Fibroblast of mammary gland (primary cell): ENCODE measurements at places on chromosomes 2 and 18.

- peak; percentile 57 for DNase-seq
These were observed 67.5 kb upstream of the FN1 start for GRCh38 chr2:215503381-215503780.

DNA sequence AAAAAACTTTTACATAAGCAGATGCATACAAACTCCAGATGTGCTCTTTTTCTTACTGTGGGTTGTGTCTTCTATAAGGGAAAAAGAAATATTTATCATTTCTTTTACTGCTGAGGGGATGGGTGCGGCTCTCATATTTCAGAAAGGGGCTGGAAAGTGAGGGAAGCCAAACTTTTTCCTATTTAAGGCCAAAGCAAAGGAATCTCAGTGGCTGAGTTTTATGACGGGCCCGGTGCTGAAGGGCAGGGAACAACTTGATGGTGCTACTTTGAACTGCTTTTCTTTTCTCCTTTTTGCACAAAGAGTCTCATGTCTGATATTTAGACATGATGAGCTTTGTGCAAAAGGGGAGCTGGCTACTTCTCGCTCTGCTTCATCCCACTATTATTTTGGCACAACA, at the start of gene COL3A1:
TSS of gene COL3A1 (plus strand) at position 210 of the 400 bp plus-strand sequence. CDS start at position 327, 117 bp downstream.
- peak; percentile 88 for DNase-seq

GRCh38 chr2:152466980-152467676, 132.2 kb downstream of the FMNL2 start:
- DNase-seq: peak; percentile 81

DNA sequence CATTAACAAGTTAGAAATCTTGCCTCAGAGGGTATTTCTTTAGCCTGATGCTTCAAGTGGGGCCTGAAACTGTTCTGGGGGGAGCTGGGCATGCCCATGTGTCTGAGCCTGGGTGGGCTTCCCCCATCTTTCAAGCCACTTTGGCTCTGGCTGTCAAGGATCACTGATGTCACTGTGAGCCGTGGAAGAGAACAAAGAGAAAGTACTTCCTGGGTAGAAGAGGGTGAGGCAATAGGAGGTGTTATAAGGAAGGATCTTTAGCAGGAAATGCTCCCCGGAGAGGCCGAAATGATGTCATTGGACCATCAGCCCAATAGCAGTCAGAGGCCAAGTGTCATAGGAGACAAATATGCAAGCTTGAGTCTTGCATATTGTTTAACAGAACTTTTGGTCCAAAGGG, 228.4 kb upstream of the MEX3C start:
- peak; percentile 0 for DNase-seq

- DNase-seq: no peak
These were observed 73.8 kb upstream of the NEUROD1 start for GRCh38 chr2:181754105-181754504.

- DNase-seq: peak; percentile 83
These were observed 82.0 kb downstream of the DCDC2C start for GRCh38 chr2:3785220-3785889.

- DNase-seq: peak; percentile 35
These were observed 44.8 kb upstream of the KDM3A start for GRCh38 chr2:86396291-86396785.

DNA sequence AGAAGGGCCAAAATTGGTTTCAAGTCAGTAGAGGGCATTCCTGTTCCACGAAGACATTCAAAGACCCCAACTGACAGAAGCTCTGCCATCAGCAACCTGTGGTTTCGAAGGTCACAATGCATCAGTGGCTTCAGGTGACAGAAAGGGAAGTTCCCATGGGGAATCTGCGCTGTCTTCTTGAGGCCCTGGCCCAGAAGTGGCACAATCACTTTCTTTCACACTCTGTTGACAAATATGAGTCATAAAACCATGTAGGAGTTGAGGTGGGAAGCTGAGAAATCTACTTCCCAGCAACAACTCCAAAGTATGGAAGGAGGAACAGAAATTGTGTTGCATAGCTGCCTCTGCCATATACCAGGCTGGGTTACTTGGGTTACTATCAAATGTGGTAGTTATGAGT, 621.1 kb upstream of the FANCL start:
- DNase-seq: no peak

DNA sequence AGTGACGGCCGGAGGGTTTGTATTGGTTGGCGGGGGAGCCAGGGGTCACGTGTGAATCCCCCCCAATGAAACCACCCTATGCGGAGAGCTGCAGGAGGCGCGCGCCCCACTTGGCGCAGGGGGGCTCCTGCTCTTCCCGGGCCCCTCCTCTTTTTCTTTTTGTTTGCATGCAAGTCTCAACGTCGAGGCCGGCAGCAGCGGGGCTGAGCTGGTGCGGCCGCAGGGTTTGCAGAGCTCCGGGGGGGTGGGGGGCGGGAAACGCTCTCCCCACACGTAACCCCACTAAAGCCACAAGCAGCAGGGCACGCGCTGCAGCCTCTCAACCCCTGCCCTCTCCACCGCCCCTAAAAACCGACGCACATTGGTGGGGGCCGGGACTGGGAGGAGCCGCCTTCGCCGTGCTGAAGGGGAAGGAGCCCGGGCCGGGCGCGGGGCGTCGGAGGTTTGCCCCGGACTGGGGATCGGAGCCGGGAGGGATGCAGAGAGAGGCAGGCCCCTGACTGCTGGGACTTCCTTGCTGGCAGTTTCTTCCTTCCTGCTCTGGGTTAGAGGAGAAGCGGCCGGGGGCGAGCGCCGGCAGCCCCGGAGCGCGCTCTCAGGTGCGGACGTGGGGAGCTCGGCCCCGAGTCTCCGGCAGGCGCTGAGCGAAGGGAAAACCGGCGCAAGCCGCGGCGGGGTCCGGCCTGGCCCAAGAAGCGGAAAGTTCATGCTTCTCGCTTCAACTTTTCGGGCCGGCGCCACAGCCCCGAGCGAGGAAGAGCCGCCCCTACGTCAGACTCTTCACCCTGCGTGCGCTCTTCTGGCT, 864 bp downstream of the LBH start:
- no peak for DNase-seq

- peak; percentile 30 for DNase-seq
These were observed 6.2 kb upstream of the EHD3 start for GRCh38 chr2:31227711-31228125.

- no peak for DNase-seq
These were observed 164.2 kb upstream of the EPAS1 start for GRCh38 chr2:46132996-46133395.

DNA sequence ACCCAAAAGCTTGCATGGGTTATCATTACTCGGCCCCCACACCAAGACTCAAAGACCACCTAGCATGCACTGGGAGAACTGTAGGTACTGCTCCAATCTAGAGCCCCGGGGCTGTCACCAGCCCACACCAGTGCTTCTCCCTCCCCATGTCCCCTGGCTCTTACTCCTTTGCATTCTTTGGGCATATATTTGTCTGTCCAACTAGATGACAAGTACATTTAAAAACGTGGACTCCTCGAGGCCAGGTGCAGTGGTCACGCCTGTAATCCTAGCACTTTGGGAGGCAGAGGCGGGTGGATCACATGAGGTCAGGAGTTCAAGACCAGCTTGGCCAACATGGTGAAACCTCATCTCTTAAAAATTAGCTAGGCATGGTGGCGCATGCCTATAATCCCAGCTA, 7.8 kb downstream of the AFG3L2 start:
- no peak for DNase-seq

GRCh38 chr2:236452238-236452637, 117.4 kb upstream of the ACKR3 start:
- no peak for DNase-seq

DNA sequence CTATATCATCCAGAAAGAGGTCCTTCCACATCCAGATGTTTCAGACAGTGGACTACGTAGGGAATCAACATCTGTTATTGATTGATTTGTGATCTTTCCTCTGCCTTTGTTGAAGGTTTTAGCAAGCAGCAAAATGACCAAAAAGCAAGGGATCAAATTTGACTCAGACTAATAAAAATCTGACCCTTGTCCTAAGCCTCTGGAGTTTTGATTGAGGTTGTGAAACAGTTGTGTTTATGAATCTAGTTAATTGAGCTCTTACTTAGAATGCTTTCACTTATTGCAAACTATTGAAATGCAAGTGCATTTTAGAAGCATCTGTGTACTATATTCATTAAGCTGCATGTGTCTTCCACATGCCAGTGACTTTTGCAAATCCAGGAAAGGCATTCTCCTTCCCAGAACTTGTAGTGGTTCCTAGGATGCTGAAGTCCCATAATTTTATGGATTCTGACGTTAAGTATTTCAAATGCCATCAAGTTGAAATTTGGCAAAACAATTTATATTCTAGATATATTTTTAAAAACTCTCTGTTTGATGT, 116.0 kb downstream of the MTX2 start:
- DNase-seq: peak; percentile 20

GRCh38 chr2:127161176-127162136, 54.5 kb upstream of the BIN1 start:
- no peak for DNase-seq

- DNase-seq: peak; percentile 25
These were observed 38.6 kb downstream of the STON1 start for GRCh38 chr2:48568547-48568946.

- peak; percentile 98 for DNase-seq
These were observed 71.4 kb downstream of the TRIB2 start for GRCh38 chr2:12787891-12788801.

- peak; percentile 7 for DNase-seq
These were observed 180.8 kb downstream of the MBD2 start for GRCh38 chr18:54043484-54044251.

DNA sequence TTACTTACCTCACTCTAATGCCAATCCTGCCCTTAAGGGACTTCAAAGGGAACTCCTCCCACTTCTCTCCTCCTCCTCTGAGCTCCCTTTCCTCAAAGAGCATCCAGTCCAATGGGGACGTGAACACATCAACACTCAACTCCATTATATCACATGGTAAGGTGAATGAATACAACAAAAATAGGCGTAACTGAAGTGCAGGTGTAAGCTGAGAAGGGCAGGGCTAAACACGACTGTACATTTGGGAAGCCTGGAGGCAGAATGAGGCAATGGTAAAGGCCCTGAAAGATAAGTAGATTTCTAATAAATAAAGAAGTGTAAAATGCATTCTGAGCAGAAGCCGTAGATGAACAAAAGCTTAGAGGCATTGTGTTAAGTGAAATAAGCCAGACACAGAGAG, 226.1 kb upstream of the TRIB2 start:
- DNase-seq: no peak

GRCh38 chr2:72399879-72400278, 252.2 kb upstream of the CYP26B1 start:
- no peak for DNase-seq

DNA sequence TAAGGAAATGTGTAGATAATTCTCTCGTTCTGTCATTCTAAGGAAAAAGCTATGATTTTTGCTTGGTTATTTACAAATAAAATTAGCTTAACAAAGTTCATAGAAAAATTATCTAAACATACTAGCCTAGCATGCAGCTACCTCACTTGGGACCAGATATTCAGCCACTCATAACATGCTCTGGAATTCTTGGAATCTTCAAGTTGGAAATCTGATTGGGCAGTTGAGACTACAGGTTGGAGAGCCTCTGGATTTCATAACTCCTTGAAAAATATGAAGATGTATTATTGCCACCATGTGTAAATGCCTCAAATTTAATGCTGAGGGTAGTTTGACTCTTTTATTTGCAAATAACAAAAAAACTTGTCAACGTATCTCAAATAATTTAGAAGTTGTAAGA, 132.2 kb upstream of the GULP1 start:
- DNase-seq: no peak

DNA sequence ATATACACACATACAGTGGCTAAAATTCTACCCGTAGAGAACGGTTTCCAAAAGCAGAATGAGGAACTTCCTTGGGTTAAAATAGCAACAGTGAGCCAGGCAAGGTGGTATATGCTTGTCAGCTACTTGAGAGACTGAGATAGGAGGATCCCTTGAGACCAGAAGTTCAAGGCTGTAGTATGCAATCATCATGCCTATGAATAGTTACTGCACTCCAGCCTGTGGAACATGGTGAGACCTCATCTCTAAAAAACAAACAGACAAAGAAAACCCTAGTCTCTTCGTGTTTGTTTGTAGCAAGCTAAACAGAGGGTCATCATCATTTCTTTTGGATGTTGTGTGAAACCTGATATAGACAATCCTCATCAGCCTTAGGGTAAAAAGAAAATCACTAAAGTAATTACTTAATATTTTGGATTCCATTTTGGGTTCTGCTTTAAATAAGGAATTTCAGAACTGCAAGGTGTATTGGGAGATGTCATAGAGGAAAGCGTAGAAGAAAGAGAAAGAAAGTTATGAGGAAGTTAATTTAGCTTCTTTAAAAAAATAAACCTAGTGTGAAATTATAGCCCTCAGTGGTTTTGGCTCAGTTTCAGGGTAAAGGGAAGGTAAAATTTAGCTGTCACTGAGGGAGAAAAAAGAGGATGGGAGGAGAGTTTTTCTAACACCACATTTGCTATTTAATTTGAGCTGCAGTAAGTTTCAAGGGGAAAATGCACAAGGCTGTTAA, 46.5 kb downstream of the PLEK start:
- DNase-seq: no peak

GRCh38 chr2:54510916-54511315, 54.8 kb downstream of the SPTBN1 start:
- DNase-seq: no peak

GRCh38 chr2:15359716-15360531, 201.2 kb downstream of the NBAS start:
- peak; percentile 82 for DNase-seq

GRCh38 chr18:8051453-8051852, 484.3 kb downstream of the PTPRM start:
- DNase-seq: peak; percentile 54

GRCh38 chr2:196967116-196967515, 40.6 kb upstream of the PGAP1 start:
- DNase-seq: peak; percentile 67

DNA sequence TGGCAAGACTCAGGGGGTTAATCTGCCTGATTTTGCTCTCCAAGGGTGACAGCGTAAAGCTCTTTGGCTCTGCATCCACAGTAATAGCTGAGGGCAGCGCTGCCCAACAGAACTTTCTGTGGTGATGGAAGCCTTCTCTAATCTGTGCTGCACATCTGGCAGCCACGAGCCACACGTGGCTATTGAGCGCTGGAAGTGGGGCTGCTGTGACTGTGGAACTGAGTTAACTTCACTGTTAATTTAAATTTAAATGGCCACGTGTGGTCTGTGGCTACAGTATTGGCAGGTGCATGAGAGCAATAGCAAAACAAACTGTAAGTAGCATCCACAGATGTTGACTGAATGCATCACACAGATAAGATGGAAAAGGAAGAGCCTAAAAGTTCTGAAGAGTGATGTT, 47.3 kb upstream of the TMEM200C start:
- no peak for DNase-seq

- DNase-seq: peak; percentile 33
These were observed 160.1 kb upstream of the MAPRE2 start for GRCh38 chr18:34880882-34881834.

GRCh38 chr2:240350696-240351087, 84.8 kb upstream of the GPC1 start:
- DNase-seq: no peak

- no peak for DNase-seq
These were observed 11.4 kb downstream of the FHOD3 start for GRCh38 chr18:36308711-36309435.
